ENCODE measurements at places on chromosomes 5 and 9. TPM values are rescaled to one million over a fixed set of nuclear protein-coding genes. Genes with fewer than 3 reads are reported as not detected.

PCDHGB5 gene
- 17.5 TPM for total RNA-seq

ELAVL2 gene
- under 0.01 TPM for total RNA-seq

DIPK1B gene
- total RNA-seq, result 0.77 TPM

SOX30 gene
- under 0.01 TPM for total RNA-seq

KIF4B gene
- total RNA-seq, result under 0.01 TPM

PCDHB10 gene
- 0.77 TPM for total RNA-seq

ANKRD31 gene
- 0.26 TPM for total RNA-seq

MLANA gene
- not detected for total RNA-seq

PRRX2 gene
- total RNA-seq, result 4.6 TPM

ARL14EPL gene
- not detected for total RNA-seq

HK3 gene
- total RNA-seq, result under 0.01 TPM

TTC23L gene
- 0.33 TPM for total RNA-seq

TBC1D2 gene
- 8.2 TPM for total RNA-seq

CYSRT1 gene
- total RNA-seq, result 0.51 TPM

FBXO4 gene
- total RNA-seq, result 13.4 TPM

ACSL6 gene
- total RNA-seq, result 0.26 TPM

RABEPK gene
- 37.8 TPM for total RNA-seq

PCDHGA1 gene
- total RNA-seq, result 1.8 TPM

PCDHAC2 gene
- 2.6 TPM for total RNA-seq

IRX1 gene
- total RNA-seq, result not detected

BTNL8 gene
- not detected for total RNA-seq

Data from fibroblast of lung (primary cell).